ENCODE measurements at places on chromosomes 5 and 9.
A peak's percentile ranks its signal among the peaks of the same experiment; 100 is the strongest.

- no peak for DNase-seq
These were observed 113.5 kb downstream of the CAMK4 start for GRCh38 chr5:111337688-111338087.

GRCh38 chr9:72134801-72135200, 14.4 kb upstream of the GDA start:
- no peak for DNase-seq

- DNase-seq: no peak
These were observed 29.7 kb upstream of the FCN1 start for GRCh38 chr9:134947265-134947955.

GRCh38 chr5:43981556-43981955, 378.6 kb downstream of the NNT start:
- DNase-seq: no peak

DNA sequence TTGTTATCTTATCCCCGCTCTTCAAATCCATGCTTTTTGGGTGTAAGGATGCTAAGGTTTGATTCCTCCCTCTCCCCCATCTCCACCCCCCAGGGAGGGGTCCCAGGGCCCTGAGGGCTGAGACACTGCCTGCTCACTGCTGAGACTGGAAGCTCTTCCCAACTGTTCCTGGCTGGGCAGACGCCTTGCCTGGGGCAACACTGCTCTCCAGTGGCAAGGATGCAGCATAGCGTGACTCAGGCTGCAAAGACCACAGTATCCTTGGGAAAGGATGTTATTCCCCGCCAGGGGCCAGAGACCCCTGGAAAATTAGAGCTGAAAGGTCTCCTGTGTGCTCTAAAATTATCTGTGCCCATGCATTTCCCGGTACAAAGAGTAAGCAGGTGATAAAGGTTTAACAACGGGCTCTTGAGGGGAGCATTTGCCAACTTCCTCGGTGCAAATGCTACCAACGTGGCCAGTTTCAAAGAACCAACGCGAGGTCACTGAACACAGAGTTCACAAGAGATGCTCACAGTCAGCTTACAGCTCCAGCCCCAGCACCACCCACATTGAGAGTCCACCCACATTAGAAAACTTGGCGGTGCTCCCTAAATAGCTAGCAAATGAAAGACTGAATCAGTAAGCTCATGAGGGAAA, 271.9 kb downstream of the NSG2 start:
- DNase-seq: no peak

DNA sequence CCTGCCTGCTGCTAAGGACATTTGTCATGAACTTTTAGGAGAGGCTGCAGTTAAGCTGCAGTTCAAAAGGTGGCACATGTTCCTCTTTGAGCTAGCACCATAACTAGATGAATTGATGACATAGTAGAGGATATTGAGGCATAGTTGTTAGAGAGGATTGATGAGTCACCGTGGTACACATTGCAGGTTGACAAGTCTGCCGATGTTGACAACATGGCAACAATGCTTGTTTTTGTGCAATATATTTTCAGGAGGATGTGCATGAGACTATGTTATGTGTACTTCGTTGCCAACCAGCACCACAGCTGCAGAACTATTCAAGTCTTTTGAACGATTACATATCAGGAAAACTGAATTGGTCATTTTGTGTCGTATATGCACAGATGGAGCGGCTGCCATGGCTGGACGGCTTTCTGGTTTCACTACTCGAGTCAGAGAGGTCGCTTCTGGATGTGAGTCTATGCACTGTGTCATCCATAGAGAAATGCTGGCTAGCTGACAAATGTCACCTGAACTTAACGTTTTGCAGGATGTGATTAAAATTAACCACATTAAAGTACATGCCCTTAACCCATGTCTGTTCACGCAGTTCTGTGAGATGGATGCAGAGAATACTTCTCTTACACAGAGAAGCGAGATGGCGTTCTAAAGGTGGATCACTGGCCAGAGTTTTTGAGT, 24.2 kb downstream of the ANP32B start:
- no peak for DNase-seq

GRCh38 chr5:22754155-22754554, 99.0 kb downstream of the CDH12 start:
- no peak for DNase-seq

GRCh38 chr5:140633021-140633471, at the start of gene CD14:
Gene CD14, minus strand, starts transcription at chr5:140633175. Its CDS starts 104 bp downstream, at chr5:140633071.
- no peak for DNase-seq

DNA sequence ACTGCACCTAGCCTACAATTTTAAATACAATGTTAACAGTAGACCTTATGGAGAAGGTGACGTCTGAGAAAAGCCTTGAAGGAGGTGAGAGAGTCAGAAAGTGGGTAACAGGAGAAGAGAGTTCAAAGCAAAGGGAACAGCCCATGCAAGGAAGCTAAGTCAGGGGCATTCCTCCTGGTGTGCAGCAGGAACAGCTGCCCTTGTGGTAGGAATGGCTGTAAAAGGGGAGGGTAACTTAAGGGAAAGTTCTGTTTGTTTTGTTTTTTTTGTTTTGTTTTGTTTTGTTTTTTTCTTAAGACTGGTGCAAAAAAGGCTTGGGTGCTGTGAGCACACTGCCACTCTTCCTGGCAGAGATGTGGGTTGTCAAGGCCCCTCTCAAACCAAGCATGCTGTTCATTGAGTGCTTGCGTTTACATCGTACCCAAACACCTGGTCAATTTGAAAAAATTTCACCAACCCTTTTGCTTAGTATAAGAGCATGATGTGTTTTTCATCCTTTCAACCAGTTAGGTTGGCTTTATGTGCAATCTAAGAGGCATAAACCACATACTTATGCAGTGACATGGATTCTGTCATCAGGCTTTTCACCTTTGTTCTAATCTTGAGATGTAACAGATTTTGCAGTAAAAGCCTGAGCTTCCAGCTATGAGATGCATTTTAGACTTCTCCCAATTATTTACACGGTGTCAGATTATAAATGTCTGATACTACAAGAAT, 279.7 kb downstream of the GLIS3 start:
- no peak for DNase-seq

DNA sequence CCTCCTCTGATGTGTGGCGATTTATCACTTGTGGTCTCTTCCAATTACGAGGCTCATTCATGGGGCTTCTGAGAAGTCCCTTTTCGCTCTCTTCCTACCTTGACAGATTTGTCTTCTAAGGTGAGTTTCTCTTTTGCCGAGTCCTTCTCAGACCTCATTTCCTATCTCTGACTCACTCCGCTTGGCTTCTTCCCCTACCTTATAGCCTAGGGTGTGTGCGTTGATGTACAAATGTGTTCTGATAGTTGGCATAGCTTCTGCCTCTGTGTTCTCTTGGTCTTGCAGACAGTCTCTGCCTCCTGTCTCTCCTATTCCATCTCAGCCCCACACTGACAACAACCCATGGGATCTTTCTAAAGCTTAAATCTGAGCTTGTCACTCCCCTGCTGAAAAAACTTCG, 56.9 kb upstream of the SHB start:
- no peak for DNase-seq

- no peak for DNase-seq
These were observed 204.8 kb upstream of the KLF4 start for GRCh38 chr9:107694390-107694789.

- no peak for DNase-seq
These were observed 11.1 kb upstream of the SLC6A19 start for GRCh38 chr5:1190278-1190677.

DNA sequence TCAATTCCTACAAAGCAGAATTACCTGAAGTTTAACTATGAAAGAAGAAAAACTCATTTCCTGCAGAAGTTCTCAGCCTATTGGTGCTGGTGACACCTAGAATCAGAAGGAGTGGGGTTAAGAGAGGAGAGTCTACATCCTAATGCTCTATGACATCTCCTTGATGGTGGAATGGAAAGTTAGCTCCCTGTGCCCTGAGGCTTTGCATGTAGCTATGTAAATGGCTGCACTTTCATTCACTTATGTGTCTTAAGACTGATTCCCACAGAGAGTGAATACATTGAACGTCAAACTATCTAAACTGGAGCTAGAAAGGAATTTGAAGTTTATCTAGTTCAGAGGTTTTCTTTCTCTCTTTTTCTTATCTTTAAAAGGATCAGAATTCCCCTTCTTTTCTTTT, 52.1 kb upstream of the ADRB2 start:
- no peak for DNase-seq

GRCh38 chr9:4796988-4797853, 4.5 kb downstream of the RCL1 start:
- DNase-seq: no peak

DNA sequence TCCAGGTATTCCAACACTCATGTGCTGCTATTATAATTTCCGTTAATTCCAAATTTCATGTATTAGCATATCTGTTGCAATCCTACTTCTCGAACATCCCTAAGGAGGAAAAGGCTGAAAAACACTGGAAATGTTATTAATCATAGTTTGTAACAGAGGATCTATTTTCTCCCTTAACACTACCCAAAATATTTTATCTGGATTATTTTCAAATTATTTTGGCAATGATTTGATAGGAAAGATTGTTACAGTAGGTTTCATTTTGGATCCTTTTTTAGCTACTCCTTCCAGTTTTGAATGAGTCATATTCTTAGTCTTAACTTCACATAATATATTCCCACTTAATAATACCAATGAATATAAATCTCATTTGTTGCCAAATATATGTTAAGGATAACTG, 13.9 kb upstream of the NAA35 start:
- DNase-seq: no peak

GRCh38 chr9:15146268-15146700, 160.7 kb downstream of the TTC39B start:
- no peak for DNase-seq

- DNase-seq: peak; percentile 16
These were observed 97.4 kb downstream of the CDH9 start for GRCh38 chr5:26940994-26941393.

- DNase-seq: no peak
These were observed 594.5 kb downstream of the BNC2 start for GRCh38 chr9:16275795-16276624.

DNA sequence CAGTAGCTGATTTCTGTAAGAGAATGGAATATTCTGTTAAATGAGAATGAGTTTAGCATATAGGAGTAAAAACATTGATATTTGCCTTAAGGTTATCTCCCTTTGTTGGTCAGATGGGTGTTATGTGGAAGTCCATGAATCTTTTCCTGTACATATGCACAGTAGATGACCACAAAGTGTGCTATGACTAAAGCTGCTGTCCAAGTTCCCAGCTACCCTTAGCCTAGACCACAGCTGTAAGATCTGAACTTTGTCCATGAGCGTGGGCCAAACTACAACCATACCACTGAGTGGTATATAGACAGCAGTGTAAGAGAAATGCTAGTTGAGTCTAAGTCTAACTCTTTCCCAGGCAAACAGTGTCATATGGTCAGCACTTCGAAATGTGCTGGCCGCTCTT, 48.8 kb downstream of the CD180 start:
- peak; percentile 33 for DNase-seq

DNA sequence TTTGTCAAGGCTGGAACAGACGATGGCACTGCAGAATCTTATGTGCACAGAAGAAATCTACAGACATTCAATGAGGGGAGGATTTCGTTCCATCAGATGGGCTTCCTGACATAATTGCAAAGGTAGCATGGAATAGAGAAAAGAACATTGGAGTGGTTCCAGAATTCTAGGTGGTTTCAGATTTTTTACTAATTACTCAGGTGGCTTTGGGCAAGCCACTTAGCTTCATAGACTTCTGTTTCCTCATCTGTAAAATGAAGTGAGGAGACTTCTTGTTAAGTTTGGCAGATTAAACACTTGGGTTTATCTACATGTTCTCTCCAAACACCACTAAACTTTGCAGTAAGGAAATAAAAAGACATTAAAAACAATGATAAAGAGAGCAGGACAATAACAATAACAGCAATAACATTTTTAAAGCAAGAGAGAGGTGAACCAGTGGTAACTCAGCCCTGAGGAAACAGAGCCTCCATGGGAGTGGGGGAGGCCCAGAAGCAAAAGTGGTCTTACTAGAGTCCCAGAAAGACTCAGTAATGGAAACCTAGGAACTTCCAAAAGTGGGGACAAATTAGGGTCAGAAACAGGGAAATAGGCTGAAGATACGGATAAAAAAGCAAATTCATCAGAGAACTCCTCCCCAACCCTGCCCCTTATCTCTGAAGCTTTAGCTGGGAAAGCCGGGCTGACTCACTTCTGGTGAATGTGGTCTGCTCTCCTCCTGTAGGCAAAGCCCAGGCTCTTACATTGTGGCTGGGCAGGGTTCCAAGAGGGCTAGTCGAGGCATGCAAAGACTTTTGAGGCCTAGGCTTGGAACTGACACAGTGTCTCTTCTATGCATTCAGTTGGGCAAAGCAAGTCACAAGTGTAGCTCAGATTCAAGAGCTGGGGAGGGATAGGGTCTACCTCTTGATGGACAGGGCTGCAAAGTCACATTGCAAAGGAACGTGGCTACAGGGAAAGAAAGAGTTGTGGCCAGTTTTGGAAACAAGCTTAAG, 11.8 kb upstream of the ACTBL2 start:
- DNase-seq: peak; percentile 90

GRCh38 chr5:15421921-15422412, 78.0 kb upstream of the FBXL7 start:
- DNase-seq: peak; percentile 21

DNA sequence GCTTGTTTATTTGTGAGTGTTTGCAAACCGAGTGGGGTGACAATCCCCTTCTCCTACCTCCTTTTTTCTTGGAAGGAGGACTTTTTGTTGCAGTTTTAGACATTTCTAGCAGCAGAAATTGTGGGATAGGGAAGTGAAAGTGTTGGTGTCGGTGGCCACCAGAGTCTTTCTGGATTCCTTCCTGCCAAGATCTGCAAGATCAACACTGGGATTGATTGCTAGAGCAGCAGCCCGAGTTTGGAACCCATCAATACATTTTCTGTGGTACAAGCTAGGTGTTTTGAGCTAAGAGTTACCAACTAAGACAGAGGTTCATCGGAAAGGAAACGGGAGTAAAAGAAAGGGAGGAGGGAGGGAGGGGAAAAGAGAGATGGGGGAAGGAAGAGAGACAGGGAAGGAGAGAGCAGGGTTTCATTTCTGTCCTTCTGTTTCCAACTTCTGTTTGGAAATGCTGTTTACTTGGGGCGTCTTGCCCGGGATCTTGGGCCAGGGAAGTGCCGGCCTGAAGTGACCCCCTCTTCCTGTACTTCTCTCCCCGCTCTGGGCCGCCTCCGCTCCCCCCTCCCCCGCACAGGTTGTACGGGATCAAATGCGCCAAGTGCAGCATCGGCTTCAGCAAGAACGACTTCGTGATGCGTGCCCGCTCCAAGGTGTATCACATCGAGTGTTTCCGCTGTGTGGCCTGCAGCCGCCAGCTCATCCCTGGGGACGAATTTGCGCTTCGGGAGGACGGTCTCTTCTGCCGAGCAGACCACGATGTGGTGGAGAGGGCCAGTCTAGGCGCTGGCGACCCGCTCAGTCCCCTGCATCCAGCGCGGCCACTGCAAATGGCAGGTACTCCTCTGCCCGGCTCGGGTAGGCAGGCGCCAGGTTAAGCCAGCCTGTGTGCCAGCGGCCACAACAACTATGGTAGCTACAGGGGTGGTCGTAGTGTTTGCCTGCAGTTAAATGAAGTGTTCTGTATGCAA, 4.0 kb downstream of the ISL1 start:
- DNase-seq: no peak

DNA sequence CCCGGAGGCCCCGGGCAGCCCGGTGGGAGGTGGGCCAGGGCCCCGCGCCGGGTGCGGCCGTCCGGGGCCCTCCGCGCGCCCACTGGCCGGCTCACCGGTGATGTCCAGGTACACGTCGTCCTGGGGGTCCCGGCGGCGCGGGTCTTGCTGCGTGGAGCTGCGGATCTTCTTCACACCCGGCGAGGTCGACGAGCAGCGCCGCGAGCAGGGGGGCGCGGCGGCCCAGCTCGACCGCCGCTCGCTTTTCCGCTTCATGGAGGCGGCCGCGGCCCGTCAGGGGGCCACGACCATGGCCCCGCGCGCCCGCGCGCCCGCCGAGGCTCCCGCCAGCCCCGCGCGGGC, 548 bp downstream of the CDC14B start:
- no peak for DNase-seq

Data from skeletal muscle cell (primary cell).